ENCODE measurements at places on chromosomes 16 and 17.

DNA sequence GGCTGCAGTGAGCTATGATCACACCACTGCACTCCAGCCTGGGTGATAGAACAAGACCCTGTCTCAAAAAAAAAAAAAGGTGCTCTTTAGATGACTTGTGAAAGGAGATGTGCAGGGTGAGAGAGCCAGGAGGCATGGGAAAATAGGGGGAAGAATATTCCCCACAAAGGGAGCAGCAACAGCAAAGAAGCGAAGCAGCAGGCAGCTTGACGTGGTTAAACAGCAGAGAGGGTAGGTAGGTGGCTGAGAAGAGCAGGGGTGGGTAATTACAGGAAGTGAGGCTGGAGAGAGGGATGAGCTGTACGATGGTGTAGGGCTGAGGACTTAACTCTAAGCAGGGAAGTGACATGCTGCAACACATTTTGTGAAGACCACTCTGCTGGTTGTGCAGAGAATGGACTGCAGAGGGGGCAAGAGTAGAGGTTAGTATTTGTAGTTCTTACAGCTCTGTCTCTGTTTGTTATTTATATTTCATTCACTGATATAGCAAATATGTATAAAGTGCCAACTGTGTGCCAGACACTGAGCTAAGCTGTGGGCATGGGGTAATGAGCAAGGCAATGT is 1.6 kb downstream of the HEATR3 start:
- DNase-seq, result peak; percentile 45

DNA sequence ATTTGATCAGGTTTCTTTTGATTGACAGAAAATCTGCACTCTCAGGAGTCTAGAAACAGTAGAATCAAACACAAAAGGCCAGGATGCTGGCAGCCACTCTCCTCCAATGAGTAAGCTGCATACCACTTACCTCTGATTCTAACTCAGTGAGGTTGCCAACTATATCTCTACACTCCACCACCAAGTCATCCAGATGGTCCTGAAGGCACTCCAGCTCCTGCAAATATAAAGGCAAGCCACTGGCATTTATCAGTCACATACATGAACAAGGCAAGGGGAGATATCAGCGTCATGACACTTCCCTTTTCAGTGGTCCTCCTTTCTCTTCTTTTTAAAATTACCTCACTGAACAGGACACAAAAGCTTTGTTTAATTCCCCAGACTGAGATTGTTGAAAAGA is 53.1 kb upstream of the CLEC18B start:
- no peak for DNase-seq

DNA sequence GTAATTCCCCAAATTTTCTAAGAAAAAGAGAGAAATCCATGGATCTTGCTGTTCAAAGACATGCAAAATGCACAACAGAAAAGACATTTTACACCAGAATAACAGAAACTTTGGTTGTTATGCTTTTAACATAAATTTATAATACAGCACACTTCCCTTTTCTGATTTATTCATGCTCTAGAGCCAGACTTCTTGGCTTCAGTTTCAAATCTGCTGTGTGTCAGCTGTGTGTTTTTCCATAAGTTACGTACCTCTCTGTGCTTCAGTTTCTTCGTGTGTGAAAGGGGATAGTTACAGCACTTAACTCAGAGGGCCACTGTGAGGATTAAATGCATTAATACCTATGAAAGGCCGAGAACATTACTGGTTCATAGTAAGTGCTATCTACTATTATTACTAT is 6.8 kb upstream of the CCL3L1 start:
- DNase-seq, result no peak

- DNase-seq, result peak; percentile 4
Measured at GRCh38 chr17:42361781-42362186, 26.5 kb downstream of the STAT3 start.

DNA sequence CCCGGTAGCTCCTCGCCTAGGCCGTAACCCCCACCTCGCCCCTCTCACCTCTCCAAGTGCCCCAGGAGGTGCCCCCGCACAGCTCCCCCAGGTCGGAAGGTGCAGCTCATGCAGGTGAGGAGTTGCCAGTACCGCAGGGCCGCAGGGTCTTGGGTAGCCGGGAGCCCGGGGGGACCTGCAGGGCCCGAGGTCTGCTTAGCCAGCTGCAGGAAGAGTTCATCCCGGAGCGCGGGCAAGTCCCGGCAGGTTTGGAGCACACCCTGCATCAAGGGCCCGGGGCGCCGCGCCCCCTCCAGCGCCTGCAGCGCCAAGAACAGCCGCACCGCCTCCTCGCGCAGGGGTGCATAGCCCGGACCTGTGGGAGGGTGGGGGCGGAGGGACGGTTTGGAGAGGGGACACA is 4.8 kb downstream of the PLEKHH3 start:
- DNase-seq, result no peak

DNA sequence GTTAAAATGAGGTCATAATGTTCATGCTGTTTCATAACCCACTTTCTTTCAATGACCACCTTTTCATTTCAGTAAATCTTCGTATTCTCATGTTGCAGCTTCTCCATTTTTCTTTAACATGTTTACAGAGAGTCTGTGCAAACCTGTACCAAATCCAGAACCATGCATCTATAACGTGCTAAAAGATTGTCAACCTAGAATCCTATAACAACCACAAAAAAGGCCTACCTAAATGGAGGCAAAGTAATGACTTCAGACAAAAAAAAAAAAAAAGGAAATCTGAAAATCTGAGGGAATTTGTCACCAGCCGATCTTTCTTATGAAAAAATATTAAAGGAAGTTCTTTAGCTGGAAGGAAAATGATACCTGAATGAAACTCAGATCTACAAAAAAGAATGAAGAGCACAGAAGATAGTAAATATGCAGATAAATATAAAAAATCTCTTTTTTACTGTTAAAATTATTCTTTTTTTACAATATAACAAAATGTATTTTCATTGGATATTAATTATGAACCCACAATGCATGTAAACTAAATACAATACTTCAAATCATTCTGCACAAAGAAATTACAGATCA is 1.4 kb upstream of the SLFN11 start:
- DNase-seq, result no peak

DNA sequence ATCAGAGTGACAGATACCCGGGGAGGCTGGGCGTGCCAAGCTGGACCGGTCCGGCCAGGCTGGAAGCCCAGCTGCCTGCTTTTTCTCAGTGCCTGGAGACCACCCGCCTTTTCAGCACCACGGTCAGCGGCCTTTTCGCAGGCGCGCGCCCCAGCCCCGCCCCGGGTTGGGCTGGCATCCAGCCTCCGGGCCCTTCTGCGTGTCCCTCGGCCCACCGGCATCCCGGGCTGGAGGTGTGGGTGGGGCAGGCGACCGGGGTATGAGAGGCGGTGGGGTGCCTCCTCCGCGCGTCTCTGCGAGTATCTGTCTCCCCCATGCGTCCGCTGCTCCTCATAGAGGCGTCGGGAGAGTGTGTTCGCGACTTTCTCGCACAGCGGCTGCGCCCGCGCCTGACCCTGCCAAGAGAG is 102.5 kb downstream of the MRM1 start:
- peak; percentile 44 for DNase-seq

GRCh38 chr16:11689031-11689840 is 21.0 kb downstream of the SNN start:
- no peak for DNase-seq

GRCh38 chr17:72416905-72417304 is 296.1 kb downstream of the SOX9 start:
- DNase-seq, result no peak

- DNase-seq, result no peak
Measured at GRCh38 chr17:59154292-59154720, 680 bp downstream of the SKA2 start.

GRCh38 chr16:50665128-50665878 is 15.8 kb downstream of the SNX20 start:
- peak; percentile 75 for DNase-seq

DNA sequence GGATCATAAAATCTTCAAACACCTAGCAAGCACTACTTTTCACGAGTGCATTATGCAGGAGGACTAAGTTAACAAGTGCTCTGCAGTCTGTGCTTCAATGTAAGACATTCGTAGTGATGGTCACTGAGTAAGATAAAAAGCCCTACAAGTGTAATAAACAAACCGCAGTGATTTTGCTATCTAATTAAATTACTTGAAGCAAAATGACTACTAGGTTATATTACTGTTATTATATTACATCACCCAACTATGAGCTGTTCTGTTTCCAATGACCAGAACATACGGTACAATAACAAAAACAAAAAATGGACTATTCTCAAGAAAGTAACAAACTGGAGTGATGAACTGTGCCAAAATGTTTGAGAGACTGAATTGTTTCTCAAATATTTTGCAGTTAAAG is 11.2 kb downstream of the KLHL10 start:
- DNase-seq, result no peak

- no peak for DNase-seq
Measured at GRCh38 chr16:1908983-1909382, 9.2 kb downstream of the HS3ST6 start.

DNA sequence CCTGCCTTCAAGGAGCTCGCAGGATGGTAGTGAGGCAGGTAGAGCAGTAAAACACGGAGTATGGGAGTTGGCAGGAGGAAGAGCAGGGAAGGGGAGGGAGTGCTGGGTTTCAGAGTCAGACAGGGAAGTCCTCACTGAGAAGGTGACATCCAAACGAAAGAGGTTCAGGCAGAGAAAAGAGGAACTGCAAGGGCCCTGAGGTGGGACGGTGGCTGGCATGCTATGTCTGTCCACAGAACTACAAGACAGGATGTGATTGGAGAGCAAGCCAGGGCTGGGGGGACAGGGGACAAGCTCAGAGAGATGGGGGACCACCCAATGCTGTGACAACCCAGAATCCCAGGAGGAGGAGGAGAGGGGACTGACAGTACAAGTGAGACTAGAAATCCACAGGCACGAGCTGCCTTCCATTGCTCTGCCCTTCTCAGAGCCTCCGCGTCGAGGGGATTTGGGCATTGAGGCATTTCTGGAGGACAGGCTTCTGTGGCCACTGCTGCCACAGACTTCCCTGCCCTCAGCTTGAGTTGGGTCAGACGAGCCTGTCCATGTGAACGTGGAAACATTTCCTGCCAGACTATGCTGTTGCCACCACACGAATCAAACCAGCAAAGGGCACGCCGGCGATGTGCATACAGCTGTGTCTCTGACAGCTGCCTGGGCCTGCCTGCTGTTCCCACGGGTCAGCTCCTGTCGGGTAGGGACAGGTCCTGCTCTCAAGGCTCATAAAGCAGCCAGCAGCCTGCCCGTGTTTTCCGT is 100.1 kb downstream of the RAB11FIP4 start:
- DNase-seq, result no peak

GRCh38 chr16:57742543-57742942 is 7.0 kb downstream of the KATNB1 start:
- DNase-seq, result no peak

DNA sequence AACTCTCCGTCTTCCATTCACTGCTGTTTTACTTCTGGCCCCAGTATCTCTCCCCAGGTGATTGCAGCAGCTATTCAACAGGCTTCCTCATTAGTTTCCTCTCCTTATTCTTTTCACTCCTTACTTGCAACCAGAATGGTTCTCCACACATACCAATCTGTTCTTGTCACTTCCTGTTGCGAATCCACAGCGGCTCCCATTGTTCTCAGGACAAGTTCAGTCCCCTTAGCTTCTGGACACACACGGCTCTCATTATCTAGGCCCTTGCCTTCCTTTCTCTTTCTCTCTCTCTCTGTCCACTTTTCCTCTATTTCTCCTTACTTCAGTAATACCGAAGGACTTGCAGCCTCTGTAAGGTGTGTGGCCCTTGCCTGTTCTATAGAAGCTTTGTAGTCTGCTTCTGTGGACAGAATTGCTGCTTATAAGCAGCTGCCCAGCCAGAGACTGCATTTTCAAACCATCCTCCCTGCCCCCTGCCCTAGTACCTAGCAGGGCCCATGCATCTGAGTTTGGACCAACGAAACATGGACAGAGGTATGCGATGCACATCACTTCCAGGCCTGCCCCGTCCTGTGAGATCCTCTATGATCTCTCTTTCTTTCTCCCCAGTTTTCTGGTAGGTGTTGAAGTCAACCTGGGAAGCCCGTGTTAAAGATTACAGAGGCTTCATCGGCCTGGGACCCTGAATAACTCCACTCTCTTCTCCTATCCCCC is 45.7 kb downstream of the VAT1L start:
- DNase-seq, result no peak

- no peak for DNase-seq
Measured at GRCh38 chr17:77481476-77482374, 341.0 kb downstream of the SEC14L1 start.

DNA sequence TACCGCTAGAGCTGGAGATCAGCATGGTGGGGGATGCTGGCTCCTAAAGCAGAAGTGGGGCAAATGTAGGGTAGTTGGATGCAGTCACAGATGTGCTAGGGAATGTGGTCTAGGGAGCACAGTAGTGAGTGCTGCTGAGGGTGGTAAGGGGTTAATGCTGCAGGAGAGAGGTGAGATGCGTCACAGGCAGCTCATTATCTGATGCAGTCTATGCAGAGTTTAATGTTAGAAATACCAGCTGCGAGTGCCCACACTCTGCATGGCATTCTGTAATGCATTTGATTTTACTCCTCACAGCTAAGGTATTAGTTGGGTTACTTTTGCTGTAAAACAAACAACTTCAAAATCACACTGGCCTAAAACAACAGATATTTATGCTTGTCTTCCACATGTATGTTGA is 491.3 kb upstream of the HSBP1 start:
- no peak for DNase-seq

- DNase-seq, result no peak
Measured at GRCh38 chr17:66018786-66019185, 173.1 kb downstream of the CEP112 start.

- DNase-seq, result no peak
Measured at GRCh38 chr17:37083456-37083855, 134.7 kb downstream of the AATF start.

DNA sequence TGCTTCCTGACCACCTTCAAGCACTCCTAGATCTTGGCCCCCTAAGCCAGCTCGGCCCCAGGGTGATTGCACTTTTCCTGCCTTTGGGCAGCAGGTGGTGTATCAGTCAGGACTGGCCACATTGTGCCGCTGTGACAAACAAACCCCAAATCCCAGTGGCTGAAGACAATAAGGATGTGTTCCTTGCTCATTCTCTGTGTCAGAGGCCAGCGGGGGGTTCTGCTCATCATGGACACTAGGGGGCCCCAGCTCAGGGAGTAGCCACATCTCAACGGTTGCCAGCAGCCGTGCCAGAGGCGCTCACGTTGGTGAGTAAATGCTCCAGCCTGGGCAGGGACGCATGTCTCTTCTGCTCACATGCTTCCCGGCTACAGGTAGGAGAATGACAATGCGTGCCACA is 60.4 kb downstream of the ZDHHC7 start:
- DNase-seq, result no peak

- DNase-seq, result no peak
Measured at GRCh38 chr16:88343271-88343791, 39.4 kb upstream of the ZNF469 start.

All from T-cell (primary cell).